ENCODE measurements at places on chromosomes 12 and 14.

- no peak for DNase-seq
Measured at GRCh38 chr12:31408763-31409162, 82.8 kb upstream of the SINHCAF start.

DNA sequence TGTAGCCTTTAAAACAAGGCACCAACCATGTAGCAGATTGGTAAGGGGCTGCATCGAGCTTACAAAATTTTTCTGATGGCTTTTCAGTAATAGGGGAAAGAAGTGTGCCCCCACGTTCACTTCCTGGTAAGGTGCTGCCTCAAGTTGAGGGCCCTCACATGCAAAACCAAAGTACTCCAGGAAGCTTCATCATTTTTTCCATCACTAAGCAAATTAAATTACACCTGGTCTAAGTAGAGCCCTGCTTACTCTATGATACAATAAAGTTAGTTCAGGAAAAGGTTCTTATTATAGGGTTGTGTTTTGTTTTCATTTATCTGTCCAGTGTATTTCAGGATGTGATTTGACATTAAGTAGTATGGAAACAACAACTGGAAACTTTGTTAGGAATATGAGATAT lies 15.0 kb upstream of the AKAP5 start:
- no peak for DNase-seq

GRCh38 chr14:61625165-61625564 lies 70.1 kb upstream of the HIF1A start:
- DNase-seq = no peak

DNA sequence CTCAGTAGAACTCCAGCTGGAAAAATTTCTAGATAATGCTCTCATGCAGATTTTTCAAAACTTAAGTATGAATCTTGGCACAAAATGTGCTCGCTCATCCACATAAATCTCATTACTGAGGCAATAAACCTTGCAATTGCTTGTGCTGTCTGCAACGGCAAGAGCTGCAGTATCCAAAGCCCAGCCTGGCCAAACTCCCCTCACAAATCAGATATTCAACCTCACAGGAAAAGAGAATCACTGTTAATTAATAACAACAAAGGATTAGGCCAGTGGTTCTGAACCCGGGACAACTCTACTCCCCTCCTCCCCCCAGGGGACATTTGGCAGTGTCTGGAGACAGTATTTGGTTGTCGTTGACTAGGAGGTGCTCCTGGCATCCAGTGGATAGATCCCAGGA lies 19.2 kb upstream of the CORO1C start:
- DNase-seq = no peak

DNA sequence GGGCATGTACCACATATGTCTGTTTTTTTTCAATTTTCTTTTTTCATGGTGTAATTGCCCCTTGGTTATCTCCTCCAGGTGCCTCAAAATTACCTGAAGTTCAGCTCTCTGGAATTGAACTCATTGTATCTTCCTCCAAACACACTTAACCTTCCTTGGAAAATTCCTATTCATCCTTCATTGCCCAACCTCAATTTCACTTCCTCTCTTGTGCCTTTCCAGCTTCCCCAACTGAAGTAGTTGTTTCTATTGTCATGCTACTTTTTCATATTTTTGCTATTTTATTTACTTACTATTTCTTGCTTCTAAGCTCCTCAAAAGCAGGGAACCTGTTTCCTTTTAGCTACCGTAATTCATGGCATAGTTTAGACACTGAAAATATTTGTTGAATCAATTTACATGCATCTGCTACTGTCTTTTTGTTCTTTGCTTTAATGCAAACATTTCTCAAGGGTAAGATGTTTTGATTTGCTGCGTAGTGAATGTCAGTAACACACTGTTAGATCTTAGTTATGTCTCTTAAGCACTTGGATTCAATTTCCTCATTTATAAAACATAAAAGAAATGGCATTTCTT lies 37.0 kb upstream of the STXBP6 start:
- DNase-seq = peak; percentile 32

GRCh38 chr12:65280306-65280705 lies 1.8 kb downstream of the MSRB3 start:
- DNase-seq = no peak
